HuH-7.5 (cell line): ENCODE measurements at places on chromosomes 2 and 18.

DNA sequence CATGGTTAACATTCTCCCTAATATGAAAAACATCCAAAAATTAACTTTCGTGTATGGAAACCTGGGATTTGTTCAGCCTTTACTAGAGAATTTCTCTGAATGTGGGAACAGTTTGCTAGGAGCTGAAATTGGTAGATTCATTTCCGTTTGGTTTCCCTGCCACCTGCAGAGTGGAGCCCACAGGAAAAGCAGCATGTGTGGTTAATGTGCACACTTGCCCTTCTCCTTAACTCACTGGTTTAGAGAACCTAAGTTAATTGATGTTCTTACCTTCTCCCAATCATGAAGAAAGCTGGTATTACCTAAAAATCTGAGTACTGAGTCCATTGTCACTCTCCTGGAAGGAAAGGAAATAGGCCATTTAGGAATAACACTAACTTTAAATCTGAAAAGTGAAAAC, 37.6 kb upstream of the ASXL3 start:
- DNase-seq, result no peak

DNA sequence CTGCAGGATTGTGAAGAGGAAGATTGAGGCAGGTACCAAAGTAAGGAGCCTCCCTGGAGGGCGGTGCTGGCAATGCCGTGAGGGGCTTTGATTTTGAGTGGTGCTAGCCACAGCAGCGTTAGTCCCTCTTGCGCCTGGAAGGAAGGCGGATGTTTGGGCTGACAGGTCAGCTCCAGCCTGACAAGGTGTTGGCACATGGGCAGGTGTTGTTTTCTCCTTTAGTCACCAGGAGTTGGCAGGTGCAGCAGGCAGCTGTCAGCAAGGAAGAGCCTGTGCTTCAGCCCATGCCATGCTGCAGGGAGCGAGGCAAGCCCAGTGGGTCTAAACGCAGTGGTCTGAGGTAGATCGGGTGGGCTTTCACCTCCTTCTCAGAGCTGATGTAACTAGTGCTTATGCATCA, 8.5 kb downstream of the SEC11C start:
- no peak for DNase-seq

DNA sequence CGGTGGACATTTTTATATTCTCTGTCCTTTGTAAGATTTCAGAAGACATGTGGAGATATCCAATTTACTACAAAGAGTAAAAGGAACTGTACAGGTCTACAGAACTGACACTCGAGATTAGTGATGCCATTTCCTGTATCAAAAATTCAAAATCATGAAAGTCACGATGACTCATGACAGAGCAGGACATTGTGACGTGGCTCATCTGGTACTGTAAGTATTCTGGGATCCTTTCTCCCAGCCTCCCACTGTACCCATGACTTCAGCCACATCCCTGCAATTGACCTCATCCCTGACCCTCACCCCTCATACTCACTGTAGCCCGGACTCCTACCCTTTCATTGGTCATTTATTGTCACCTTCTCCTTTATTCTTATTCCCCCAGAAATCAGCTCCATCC, 736.5 kb downstream of the EPHA4 start:
- DNase-seq, result no peak

- no peak for DNase-seq
These were observed 8.4 kb downstream of the KIF1A start for GRCh38 chr2:240811346-240812300.

- DNase-seq, result no peak
These were observed 1140.4 kb downstream of the LRP1B start for GRCh38 chr2:140990416-140990815.

DNA sequence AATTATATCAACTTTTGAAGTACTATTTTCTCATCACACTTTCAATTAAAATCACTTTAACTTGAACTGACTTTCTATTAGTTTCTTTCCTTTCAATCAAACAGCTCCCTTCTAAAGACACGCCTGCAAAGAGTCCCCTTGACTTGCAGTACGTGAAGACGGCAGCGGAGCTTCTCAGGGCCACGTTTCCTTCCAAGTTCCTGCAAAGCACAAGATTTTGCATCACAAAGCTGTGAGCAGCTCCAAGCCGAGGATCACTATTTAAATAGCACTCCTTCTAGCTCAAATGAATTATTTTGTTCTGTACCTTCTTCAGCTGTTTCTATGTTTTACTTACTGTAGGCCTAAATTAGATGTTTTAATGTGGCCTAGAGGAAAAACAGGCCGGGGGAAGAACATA, 30.8 kb downstream of the SH3YL1 start:
- no peak for DNase-seq

- peak; percentile 44 for DNase-seq
These were observed 1.3 kb downstream of the CDCA7 start for GRCh38 chr2:173355866-173356508.

GRCh38 chr2:231169488-231169887, 28.9 kb upstream of the ARMC9 start:
- DNase-seq, result no peak

GRCh38 chr2:30684026-30684425, 123.2 kb downstream of the CAPN13 start:
- DNase-seq, result no peak

DNA sequence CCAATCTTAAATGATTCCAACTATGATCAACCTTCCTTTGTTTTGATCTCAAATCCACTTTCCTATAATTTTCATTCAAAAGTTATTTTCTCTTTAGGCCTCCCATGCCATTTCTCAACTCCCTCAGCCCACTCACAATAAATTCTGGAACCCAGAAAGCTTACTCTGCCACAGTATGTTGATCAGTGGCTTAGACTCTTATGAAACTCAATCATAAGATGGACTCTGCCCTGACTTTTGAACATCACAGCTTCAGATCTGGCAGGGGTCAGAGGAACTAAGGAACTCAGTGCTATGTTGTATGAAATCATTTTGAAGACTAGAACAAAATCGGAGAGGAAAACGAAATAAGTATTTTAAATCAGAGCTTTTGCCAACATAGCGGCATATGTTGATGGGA, 59.8 kb upstream of the LGALSL start:
- DNase-seq, result no peak

- DNase-seq, result no peak
These were observed 4.5 kb upstream of the TMBIM1 start for GRCh38 chr2:218296847-218297246.

DNA sequence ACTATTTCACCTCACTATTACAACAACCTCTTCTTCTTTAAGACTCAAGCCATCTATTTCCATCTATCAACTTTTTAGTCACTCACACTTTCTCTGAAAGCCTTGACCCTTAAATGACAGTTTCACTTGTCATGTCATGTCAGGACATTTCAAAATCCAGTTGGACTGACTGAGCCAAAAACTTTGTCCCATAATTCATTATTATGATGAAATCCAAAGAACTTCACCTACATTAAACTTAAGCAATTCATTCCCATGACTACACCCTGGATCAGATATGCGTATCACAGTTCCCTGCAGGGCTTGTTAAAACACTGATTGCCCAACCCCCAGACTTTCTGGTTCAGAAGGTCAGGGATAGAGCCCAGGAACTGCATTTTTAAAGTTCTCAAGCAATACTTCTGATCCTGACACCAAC, 26.5 kb downstream of the LDAH start:
- no peak for DNase-seq

GRCh38 chr2:104944495-104944894, 90.6 kb downstream of the POU3F3 start:
- DNase-seq, result peak; percentile 18

DNA sequence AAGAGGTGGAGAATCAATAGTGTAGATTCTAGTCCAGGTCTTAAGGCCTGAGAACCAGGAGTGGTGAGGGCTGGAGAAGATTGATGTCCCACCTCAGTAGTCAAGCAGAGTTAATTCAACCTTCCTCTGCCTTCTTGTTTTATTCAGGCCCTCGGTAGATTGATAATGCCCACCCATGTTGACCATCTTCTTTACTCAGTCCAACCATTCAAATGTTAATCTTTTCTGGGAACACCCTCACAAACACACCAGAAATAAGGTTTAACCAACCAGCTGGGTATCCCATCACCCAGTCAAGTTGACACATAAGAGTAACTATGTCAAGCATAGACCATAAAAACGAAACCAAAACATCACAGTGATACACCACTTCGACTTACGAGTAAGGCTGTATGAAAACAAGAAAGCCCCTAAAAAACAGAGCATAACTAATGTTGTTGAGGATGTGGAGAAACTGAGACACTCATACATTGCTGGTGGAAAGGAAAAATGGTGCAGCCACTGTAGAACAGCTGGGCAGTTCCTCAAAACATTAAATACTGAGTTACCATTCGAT, 57.5 kb downstream of the SLC35F5 start:
- DNase-seq, result no peak

DNA sequence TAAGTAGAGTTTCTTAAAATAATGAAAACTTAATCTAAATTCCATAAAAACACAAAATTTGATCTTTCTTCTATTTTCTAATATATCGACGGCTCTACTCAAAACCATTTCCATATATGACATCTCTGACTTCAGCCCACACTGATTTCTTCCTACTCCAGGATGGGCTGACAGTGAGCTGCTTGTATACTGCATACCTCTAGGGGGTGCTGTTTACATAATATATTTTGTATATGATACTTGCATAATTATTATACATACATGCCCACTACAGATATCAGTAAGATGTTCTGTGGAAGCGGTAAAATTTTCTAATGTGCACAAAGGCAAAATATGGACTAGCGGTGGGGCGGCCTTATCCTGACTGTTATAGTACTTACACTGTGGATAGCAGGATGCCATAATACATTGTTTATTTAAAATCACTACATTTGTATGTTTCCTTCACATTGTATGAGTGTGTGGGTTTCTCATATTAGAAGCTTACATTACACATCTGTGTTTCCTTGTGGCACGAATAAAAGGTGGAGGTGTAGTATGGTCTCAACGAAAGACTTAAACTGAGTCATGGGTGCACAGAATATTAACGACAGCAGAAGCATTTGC, 66.1 kb upstream of the NXPH2 start:
- DNase-seq, result peak; percentile 26

DNA sequence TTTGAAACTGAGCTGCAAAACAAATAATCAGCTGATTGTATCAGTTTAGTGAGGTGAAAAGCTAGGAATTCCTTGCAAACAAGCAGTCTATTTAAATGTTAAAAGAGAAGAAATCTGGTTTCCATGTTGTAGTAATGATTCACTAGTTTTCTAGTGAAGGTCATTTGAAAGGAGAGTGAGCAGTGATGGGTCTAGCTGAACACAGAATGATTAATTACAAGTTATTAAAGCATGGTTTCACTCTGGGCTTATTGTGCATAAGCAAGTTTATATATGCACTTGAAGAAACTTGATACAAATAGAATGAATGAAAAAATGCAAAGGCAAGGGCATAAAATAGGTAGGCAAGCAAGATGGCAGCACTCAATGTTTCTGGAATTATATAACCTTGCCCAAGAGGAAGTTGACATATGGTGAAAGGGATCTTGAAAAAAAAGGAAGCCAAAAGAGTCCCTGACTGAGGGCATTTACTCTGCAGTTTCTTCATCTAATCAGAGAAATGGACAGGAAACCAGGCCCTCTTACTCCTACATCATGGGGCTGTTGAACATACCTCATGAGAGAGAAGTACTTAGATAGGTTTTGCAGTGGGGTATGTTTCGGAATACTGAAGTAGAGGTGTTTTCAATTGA, 53.2 kb downstream of the PLCL1 start:
- no peak for DNase-seq

DNA sequence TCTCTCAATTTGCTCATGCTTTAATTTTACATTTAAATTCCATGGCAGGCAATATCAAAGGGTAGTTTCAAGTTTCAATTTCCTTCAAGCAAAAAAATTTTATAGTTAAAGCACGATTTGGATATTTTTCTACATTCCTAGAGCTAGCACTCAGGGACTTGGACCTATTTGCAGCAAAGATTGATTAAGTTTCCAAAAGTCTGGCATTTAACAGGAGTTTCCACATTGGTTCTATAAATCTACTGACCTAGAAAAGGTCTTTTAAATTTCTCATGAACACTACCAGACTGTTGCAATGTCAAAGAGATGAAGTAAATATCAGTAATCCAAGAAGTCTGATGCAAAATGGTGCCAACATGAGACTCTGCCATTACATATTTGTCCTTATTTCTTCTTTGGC, 253.7 kb upstream of the LINC00305 start:
- DNase-seq, result no peak

- no peak for DNase-seq
These were observed 68.7 kb upstream of the WIPF1 start for GRCh38 chr2:174666312-174666711.

- DNase-seq, result no peak
These were observed 77.4 kb downstream of the THNSL2 start for GRCh38 chr2:88247531-88247930.

DNA sequence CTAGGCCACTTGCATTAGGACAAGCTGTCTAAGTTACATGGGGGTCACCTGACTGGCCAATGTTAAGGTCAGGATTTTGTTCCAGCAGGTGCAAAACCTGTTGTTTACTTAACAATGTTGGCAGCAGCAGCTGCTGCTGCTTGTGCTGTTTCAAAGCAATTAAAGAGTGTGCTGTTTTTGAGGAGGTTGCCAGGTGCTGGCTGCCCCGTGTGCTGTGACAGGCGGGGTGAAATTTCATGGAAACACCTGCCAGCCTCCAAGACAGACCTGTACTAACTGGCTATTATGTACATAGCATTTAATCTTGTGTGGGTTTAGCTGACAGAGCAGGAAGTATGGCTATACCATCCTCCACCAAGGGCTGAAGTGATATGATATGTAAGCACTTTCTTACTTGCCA, 224.9 kb downstream of the ASXL3 start:
- DNase-seq, result no peak

- DNase-seq, result no peak
These were observed 73.7 kb downstream of the NCAPH start for GRCh38 chr2:96409081-96409819.

GRCh38 chr18:41064916-41065315, 890.1 kb upstream of the PIK3C3 start:
- no peak for DNase-seq

DNA sequence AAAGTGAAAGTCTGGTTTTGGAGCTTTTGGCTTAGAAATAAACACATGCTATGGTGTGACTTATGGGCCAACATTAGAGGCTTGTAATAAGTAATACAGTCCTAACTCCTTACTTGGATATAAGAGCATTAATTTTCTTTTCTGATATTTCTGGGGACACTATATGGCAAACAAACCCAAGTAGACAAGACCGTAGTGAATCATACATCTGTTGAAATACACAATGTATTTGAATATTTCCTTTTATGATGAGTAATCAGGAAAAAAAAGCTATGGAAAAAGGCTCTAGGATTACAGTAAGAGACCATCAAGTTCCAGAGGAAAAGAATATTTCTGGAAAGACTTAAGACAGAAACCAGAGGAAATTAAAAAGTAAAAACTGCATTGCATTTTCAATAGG, 146.0 kb upstream of the CYP26B1 start:
- DNase-seq, result no peak

DNA sequence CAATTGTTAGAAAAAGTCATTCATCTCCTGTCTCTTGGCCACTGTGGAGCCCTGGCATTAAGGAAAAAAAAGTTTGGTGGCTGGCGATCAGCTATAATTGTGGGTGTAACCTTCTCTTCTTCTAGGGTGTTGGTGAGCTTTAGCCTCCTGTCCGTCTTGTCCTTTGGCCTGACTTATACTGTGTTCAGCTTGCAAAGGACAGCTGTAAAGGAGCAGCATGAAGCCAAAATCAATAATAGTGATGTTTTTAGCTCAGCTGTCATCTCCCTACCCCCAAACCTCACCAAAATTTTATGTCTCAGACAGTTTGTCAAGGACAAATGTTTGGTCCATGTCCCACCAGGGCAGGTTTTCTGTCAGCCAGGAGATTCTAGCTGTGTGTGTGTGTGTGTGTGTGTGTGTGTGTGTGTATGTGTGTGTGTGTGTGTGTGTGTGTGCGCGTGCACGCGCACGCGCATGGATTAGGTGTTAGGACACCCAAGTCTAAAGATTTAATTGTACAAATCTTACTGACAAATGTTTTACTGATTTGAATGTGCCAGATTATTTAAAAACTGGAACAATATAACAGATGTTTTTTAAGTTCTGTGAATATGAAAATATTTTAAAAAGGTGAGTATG, 109.2 kb downstream of the PTPRM start:
- DNase-seq, result no peak
